ENCODE measurements at places on chromosomes 16 and 17.

DNA sequence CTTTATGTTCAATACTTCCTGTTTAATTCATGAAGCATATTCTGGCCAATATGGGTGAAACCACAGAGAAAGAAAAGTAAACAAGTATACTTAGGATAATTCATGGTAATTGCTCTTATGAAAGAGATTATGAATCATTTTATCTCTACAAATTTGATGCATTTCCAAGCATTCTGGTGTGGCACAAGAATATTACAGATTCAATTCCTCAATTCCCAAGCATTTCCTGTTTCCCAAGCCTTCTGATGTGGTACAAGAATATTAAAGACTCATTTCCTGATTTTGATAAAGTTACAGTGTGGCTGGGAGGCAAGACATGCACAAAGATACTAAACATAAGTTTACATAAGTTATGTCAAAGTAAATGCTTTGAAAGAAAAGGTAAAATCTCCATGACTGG, 126.1 kb upstream of the NUDT7 start:
- DNase-seq, result no peak

GRCh38 chr17:36859706-36860105, 77.6 kb upstream of the LHX1 start:
- no peak for DNase-seq

DNA sequence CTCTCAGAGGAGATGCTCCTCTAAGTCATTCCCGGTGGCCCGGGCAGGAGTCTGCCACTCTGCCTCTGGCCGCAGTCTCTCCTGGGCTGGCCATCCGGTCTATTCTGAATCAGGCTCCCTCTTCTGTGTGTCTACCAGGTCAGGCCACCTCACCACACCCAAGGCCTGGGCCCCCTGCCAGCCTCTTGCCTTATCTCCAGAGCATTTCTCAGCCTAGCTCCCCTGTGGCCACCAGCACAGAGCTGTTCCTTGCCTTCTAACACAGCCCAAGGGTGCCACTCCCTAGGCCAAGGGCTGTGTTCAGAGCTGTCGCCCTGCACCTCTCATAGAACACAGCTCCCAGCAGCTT, 55.3 kb downstream of the MYO18A start:
- DNase-seq, result no peak

DNA sequence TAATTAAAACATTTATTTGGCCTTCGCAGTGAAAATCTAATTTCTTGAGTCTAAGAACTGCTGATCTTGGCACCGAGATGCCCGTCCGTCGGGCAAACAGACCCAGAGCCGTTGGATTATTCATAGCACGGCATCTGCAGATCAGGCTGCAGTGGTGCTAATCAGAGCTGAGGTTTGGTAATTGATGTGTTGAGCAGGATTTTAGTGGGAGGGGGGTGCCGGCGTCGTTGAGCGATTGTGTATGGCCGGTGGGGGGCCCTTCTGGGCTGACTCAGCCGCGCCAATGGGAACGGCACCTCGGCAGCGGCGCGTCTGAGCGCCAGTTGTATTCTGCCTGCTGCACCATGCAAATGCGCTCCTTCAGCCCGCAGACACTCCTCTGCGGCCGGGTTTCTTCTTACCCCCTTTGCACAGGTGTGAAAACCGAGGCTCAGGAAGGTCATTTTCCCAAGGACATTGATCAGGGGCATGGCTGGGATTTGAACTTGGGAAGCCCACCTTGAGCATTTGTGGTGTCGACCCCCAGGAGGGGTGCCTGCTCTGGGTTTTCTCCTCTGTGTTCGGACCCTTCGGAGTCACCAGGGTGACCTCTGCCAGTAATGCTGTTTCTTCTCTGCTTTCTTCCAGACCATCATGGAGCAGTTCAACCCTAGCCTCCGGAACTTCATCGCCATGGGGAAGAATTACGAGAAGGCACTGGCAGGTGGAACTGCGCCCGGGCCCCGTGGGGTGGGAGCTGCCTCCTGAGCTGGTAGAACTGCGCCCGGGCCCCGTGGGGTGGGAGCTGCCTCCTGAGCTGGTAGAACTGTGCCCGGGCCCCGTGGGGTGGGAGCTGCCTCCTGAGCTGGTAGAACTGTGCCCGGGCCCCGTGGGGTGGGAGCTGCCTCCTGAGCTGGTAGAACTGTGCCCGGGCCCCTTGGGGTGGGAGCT, 18.4 kb downstream of the BAIAP2 start:
- no peak for DNase-seq

DNA sequence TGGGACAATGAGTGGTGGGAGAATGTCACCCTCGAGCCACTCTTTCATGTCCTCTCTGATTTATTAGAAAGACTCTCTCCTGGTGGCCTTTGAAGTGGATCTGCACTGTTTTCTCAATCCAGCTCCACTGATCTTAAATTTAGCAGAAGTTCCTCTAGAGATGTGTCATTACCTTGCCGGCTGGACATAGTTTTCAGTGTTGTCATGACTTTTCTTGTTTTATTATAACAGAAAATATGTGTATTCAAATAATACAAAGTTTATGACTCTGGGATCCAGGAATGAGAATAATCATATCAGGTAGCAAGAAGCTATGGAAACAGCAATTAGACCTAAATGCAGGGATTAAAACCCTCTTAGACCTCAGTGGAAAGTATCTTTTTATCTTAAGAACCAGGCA, 247.5 kb upstream of the ELAC2 start:
- no peak for DNase-seq

DNA sequence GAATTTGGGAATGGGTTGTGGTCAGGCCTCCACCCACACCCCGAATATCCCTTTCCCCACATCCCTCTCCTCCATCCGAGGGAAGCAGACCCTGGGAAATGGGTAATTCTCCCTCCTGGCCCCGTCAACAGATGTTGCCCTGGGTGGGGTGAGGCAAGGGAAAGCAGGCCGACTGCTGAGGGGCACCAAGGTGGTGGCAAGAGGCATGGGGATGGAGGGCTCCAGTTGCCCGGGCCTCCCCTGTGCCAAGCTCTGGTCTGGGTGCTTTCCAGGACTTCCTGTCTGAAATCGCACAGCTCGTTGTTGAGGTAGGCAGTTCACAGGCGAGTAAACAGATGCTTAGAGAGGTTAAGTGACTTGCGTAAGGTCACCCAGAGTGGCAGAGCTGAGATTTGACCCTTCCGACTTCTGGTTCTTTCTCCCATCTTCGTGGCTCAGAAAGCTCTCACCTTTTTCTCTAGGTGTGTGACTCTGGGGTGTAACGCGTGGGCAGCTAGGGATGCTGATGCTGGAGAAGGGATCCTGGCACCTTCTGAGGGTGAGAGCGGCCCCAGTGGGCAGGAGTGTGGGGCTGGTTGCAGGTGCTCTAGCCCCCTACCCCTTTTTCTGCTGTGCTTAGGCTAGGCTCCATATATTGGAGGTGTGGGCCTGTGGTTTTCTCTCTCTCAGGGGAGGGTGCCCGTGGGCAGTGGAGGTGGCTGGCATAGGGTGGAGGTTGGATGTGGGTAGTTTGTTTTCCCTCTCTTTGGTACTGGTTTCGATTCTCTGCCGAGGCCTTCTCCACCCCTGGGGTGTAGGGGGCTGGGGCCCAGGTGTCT, 17.2 kb downstream of the RARA start:
- peak; percentile 82 for DNase-seq

GRCh38 chr16:6446370-6446769, 886.3 kb upstream of the RBFOX1 start:
- peak; percentile 8 for DNase-seq

DNA sequence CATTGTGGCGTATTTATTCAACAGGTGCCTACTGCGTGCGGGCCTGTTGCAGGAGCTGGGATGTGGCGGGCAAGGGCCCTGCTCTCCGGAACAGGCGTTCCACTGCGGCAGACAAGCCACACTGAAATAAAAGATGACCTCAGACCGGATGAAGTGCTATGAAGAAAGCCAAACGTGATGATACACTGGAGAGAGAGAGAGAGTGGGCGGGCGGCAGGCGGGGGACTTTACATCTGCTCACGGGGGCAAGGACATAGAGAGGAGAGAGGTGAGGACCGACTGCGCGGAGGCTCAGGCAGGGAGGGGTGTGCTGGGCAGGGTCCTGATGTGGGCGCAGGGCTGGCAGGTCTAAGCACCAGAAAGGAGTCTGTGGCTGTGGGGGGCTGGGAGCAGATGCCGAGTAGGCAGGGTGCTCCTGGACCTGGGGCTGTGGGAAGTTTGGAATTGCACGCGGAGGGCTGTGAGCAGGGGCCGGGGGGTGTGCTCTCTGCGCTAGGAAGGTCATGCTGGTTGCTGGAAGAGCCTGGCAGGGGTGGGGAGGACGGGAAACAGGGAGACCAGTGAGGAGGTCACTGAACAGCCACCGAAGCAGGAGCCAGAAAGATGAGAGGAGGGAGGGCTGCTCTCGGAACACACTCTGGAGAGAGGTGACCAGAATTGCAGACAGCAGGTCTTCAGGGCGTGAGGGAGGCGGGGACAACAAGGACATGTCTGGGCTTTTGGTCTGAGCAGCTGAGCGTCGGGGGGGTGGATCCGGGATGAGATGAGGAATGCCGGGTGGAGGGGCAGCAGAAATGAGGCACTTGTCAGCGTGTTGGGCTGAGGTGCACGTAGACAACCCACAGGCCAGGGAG, 9.9 kb downstream of the MXRA7 start:
- no peak for DNase-seq

GRCh38 chr16:14013145-14013570, 58.0 kb upstream of the MRTFB start:
- no peak for DNase-seq

GRCh38 chr17:83078378-83079351, 744 bp upstream of the METRNL start:
- peak; percentile 24 for DNase-seq

GRCh38 chr16:23924128-23924527, 88.3 kb downstream of the PRKCB start:
- DNase-seq, result peak; percentile 12

DNA sequence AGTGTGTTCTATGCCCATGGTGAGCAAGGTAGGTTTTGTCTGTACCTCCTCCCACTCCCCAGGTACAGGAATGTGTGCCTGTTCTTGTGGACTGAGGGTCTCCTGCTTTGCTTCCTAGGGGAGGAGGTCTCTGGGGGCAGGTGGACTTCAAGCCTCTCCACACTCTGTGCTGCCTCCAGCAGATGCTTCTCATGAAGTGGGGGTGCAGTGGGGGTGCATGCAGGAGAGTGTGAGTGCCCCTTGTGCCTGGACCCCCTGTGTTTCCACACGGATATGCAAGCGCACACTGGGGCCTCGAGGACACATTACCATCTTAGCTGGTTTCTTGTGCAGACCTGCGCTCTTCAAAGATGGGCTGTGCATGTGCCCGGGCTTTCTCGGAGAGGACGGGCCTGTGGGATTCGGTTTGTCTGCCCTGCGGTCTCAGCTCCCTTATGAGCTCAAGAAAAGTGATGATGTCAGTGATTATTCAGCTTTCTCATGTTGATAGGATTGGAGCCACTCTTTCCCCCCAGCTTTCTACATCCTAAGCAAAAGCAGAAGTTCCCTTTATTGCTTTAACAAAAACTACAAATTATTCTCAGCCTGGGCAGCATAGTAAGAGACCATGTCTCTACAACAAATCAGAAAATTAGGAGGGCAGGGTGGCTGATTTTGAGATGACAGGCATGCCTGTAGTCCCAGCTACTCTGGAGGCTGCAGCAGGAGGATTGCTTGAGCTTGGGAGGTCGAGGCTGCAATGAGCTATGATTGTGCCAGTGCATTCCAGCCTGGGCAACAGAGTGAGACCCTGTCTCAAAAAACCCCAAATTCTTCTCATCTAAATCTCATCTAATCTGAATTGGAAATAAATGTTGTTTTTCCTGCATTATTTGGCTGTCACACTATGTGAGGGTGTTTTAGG, 86.8 kb downstream of the RPTOR start:
- no peak for DNase-seq

GRCh38 chr17:74369221-74369620, 1.9 kb downstream of the GPR142 start:
- peak; percentile 82 for DNase-seq

- no peak for DNase-seq
Measured at GRCh38 chr17:45098081-45098868, 34.0 kb downstream of the PLCD3 start.

GRCh38 chr17:82110298-82110697, 12.3 kb upstream of the FASN start:
- peak; percentile 59 for DNase-seq

GRCh38 chr16:29139261-29139802, 154.5 kb downstream of the LAT start:
- no peak for DNase-seq

DNA sequence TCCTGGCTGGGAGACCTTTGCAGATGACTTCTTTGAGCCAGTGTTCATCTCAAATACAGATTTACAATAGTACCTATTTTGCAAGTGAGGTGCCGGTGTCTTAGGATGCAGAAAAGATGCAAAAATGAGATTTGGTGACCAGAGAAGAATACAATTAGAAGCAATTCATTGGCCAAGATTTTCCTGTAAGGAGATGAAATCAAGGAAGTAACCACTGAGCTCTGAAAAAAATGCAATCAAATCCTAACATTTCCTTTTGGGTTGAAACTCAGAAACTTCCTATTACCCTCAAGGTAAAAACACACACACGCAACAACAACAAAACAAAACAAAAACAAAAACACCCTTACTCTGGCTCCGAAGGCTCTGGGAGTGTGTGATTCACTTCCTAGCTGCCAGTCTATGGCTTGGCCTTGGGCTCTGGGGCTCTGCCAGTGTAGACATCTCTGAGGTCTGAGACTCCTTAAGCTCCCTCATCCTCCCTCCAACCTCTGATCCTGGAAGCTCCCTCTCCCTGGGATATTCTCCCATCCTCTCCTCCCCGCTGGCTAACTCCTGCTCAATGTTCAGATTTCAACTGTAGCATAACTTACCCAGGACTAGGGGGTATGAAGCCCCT, 16.8 kb upstream of the MT4 start:
- DNase-seq, result no peak

- no peak for DNase-seq
Measured at GRCh38 chr17:6712854-6713129, 377 bp downstream of the SLC13A5 start.

DNA sequence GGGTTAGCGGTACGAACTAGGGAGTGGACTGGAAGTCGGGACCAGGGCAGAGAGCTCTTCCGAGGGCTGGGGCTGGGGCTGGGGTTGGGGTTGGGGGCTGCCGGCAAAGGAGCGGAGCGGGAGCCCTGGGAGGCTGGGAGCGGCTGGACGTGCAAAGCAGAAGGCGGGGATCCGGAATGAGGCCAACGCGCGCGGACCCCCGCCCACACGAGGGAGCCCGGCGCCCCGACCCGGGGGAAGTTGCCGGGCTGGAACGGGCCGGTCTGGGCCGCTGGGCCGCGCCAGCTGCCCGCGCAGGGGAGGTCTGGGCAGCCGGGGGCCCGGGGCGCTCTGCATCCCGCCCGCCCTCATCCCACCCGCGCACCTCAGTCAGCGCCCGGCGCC, 323 bp downstream of the ST3GAL2 start:
- DNase-seq, result no peak

DNA sequence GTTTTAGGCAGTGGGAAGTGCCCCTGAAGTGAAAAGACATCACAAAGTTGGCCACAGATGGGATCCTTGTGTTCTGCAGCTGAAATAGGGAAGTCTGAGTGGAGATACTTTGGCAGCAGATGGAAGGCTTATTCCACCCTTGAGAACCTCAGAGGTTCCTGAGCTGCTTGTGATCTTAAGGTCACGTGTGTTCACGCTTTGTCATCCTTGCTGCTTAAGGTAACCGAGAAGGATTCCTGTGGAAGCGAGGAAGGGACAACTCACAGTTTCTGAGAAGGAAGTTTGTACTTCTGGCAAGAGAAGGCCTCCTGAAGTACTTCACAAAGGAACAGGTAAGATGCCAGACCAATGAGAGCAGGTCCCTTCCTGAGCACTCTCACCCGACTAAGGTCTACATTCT, 12.2 kb downstream of the ADAP2 start:
- no peak for DNase-seq

All from activated naive CD4-positive, alpha-beta T cell treated with anti-CD3 and anti-CD28 coated beads for 36 hours (primary cell).